Sigmoid colon (tissue), 7 donors: ENCODE measurements at places on chromosomes 4 and X. TPM values are rescaled to one million over a fixed set of nuclear protein-coding genes. Genes with fewer than 3 reads are reported as not detected.

Gene RAB9B
- total RNA-seq = 13.8 TPM

Gene EREG
- total RNA-seq = 2.0 TPM

GRCh38 chr4:114921790-114922591 lies 191.4 kb downstream of the NDST4 start:
- no peak for DNase-seq

- no peak for DNase-seq
Measured at GRCh38 chr4:184669251-184669650, 19.7 kb downstream of the PRIMPOL start.

DNA sequence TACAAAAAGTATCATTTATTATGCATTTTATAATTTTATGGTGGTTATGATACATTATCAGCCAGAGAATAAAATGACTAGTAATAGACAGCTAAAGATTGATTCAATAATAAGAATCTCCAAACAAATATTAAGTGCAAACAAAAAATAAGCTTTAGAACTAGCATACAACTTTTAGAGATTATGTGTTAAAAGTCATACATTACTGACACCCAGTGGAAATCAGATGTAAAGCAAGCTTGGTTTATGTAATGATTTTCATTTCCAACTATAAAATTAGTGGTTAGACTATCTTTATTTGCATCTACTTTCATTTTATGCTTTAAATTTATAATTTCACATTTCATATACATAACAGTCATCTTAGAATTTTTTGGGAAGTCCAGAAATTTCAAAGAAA lies 57.7 kb downstream of the IL13RA2 start:
- no peak for DNase-seq
